ENCODE measurements at places on chromosomes 4 and X. TPM values are rescaled to one million over a fixed set of nuclear protein-coding genes. Genes with fewer than 3 reads are reported as not detected.

UBL4A gene
- total RNA-seq, result 20.8 TPM

ZAR1 gene
- total RNA-seq, result not detected

PITX2 gene
- not detected for total RNA-seq

NXF2B gene
- not detected for total RNA-seq

ALG13 gene
- 53.8 TPM for total RNA-seq

REPS2 gene
- total RNA-seq, result 2.2 TPM

FDCSP gene
- total RNA-seq, result not detected

TREX2 gene
- 1.6 TPM for total RNA-seq

PFKFB1 gene
- 0.25 TPM for total RNA-seq

CXCL10 gene
- total RNA-seq, result not detected
